ENCODE measurements at places on chromosomes 7 and 10. TPM values are rescaled to one million over a fixed set of nuclear protein-coding genes. Genes with fewer than 3 reads are reported as not detected.

Gene CHST15
- total RNA-seq: 0.69 TPM

Gene NKX2-3
- not detected for total RNA-seq

Gene ABCC2
- total RNA-seq: 130 TPM

Gene AKR1D1
- total RNA-seq: not detected

Gene TMEM229A
- total RNA-seq: not detected

Gene DKK1
- 24.5 TPM for total RNA-seq

Gene ELN
- total RNA-seq: 0.36 TPM

Gene ADCYAP1R1
- total RNA-seq: not detected

Gene RHOBTB1
- total RNA-seq: 17.6 TPM

Gene MEOX2
- total RNA-seq: not detected

Gene EPO
- total RNA-seq: not detected

Gene EBLN1
- total RNA-seq: not detected

Gene CYP3A7
- not detected for total RNA-seq

Gene CYP2C19
- total RNA-seq: not detected

Gene PNPLA8
- total RNA-seq: 21.0 TPM

Gene DLX6
- total RNA-seq: not detected

Gene CDCA7L
- 33.0 TPM for total RNA-seq

Gene CCDC186
- total RNA-seq: 9.3 TPM

Gene GPR37
- 3.1 TPM for total RNA-seq

Gene CYP2C18
- not detected for total RNA-seq

Gene NKX1-2
- total RNA-seq: under 0.01 TPM

Gene OGDHL
- 0.36 TPM for total RNA-seq

Gene SAMD9L
- total RNA-seq: 25.1 TPM

Gene FAM237B
- not detected for total RNA-seq

Gene NUTM2A
- 1.1 TPM for total RNA-seq

Gene SEMA3A
- 1.5 TPM for total RNA-seq

Gene RAMP3
- total RNA-seq: 0.34 TPM

Gene STK31
- total RNA-seq: under 0.01 TPM

Gene PHKG1
- total RNA-seq: 0.15 TPM

Gene INTS1
- 52.7 TPM for total RNA-seq

Gene DENND2A
- 23.4 TPM for total RNA-seq

Gene DYNC1I1
- total RNA-seq: 1.2 TPM

Gene MYH16
- total RNA-seq: not detected

Gene GDF2
- not detected for total RNA-seq

Gene PRLHR
- not detected for total RNA-seq

Gene CCDC172
- total RNA-seq: not detected

Gene EPHB6
- total RNA-seq: 0.34 TPM

Gene WNT16
- total RNA-seq: not detected

Gene CADPS2
- total RNA-seq: 8.9 TPM
